PC-3 (cell line): ENCODE measurements at places on chromosomes 4 and X.

DNA sequence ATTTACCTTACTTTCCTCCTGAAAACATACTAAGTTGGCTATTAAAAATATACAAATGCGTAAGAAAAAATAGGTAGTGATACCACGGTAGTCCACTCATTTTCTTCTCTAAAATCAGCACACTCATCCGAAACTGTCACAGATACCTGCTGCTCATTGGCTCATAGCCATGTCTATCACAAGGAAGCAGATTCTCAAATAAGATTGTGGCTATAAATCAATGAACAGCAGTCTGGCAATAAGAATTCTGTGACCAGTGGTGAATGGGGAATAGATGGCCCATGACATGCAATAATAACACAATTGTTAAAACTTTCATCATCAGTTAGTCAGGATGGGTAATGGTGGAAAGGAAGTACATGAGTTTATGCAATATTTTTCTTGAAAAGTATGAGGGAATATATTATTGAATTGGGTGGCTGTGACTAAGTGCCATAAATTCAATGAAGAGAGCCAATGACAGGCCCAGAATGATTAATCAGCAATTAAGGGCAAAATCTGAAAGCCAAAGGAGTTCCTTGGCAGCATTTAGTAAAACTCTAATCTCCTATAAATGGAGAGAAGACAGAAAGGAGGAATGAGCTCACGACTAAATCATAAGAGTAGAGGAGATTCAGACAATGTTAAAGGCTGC, 202.3 kb upstream of the NEIL3 start:
- no peaks in the 10 kb centered on the region for H3K36me3 ChIP-seq
- no peak for DNase-seq
- H3K4me3 ChIP-seq, result no peak overlapping the region
- no peaks in the 10 kb centered on the region for H3K4me1 ChIP-seq
- no peak overlapping the region for H3K27ac ChIP-seq

GRCh38 chrX:53476371-53476770, 42.2 kb upstream of the HSD17B10 start:
- no peaks in the 10 kb centered on the region for H3K36me3 ChIP-seq
- H3K4me3 ChIP-seq, result no peak overlapping the region
- H3K27ac ChIP-seq, result no peak overlapping the region
- no peaks in the 10 kb centered on the region for H3K27me3 ChIP-seq
- no peak for DNase-seq

GRCh38 chrX:47863187-47863586, 26.5 kb downstream of the ZNF81 start:
- DNase-seq, result no peak
- H3K27me3 ChIP-seq, result no peaks in the 10 kb centered on the region
- no peak overlapping the region for H3K27ac ChIP-seq
- H3K4me1 ChIP-seq, result no peaks in the 10 kb centered on the region

- no peaks in the 10 kb centered on the region for H3K4me1 ChIP-seq
- H3K27me3 ChIP-seq, result no peaks in the 10 kb centered on the region
- H3K36me3 ChIP-seq, result no peaks in the 10 kb centered on the region
- no peak overlapping the region for H3K27ac ChIP-seq
These were observed 340.4 kb upstream of the FAT1 start for GRCh38 chr4:187064033-187064432.

DNA sequence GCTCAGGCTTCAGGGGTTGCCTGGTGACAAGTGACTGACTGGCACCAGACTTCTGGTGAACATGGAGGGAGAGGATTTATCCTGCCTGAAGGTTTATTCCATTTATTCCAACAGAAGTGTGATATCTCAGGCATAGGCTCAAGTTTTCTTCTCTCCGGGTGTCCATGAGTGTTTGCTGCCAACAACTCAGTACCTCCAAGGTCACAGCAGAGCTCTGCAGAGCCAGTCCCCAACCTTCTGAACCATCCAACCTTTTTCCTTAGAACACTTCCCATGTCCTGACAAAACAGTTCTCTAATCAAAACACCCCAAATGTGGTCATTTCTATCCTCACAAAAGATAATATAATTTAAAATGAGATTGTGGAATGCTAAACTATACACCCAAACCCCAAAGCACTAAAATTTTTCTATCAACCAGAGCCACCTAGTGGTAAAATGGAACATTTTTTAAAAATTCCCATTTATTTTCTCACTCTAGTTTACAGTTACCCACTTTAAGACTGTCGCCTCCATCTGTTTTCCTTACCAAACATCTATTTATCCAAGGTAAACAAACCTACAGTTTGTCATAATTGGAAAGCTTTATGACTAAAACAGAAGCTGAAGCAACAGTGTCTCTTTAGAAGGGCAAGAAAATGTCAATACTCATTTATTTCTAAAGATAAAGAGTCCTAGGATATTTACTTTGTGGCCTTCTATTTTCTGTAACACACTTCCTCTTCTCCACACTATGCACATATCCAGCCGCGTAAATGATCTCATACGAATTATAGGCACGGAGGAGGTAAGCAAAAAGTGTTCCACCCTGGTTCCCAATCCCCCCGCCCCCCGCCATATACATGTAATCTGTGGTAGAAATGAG, 39.5 kb downstream of the TMEM154 start:
- no peaks in the 10 kb centered on the region for H3K4me1 ChIP-seq
- no peak overlapping the region for H3K4me3 ChIP-seq
- no peaks in the 10 kb centered on the region for H3K27me3 ChIP-seq
- H3K36me3 ChIP-seq, result no peaks in the 10 kb centered on the region; the same call in 1 of the 2 replicates

GRCh38 chr4:159018062-159018629, 84.7 kb upstream of the RAPGEF2 start:
- DNase-seq, result no peak
- H3K4me3 ChIP-seq, result no peak overlapping the region
- H3K27me3 ChIP-seq, result no peaks in the 10 kb centered on the region
- H3K4me1 ChIP-seq, result no peaks in the 10 kb centered on the region
- no peak overlapping the region for H3K27ac ChIP-seq

- H3K27ac ChIP-seq, result no peak overlapping the region
- no peaks in the 10 kb centered on the region for H3K4me1 ChIP-seq
- H3K27me3 ChIP-seq, result no peaks in the 10 kb centered on the region
- no peak overlapping the region for H3K4me3 ChIP-seq
- no peaks in the 10 kb centered on the region; the same call in 1 of the 2 replicates for H3K36me3 ChIP-seq
These were observed 22.7 kb downstream of the JADE1 start for GRCh38 chr4:128832243-128832625.
